ENCODE measurements at places on chromosomes 2 and 18.

- DNase-seq, result no peak
Observed at GRCh38 chr2:8380566-8380965, 301.3 kb upstream of the ID2 start.

DNA sequence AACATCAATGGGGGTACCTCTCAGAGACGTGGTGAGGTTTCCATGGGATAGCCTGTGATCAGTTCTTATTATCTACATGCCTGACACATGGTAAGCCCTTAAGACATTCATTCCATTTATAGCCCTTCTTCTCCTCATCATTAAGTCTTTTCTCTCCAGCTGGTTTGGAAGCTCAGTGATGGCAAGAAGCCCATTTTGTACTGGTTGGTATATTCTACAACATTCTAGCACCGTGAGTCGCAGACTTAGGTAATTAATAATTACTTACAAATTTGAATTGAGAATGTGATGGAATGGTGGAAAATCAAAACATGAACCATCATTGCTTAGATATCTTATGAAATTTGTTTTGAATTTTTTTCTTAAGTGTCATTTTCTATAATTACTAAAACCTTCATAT, 472.6 kb downstream of the DLGAP1 start:
- DNase-seq, result no peak

GRCh38 chr2:142254031-142254430, 123.2 kb upstream of the LRP1B start:
- no peak for DNase-seq

DNA sequence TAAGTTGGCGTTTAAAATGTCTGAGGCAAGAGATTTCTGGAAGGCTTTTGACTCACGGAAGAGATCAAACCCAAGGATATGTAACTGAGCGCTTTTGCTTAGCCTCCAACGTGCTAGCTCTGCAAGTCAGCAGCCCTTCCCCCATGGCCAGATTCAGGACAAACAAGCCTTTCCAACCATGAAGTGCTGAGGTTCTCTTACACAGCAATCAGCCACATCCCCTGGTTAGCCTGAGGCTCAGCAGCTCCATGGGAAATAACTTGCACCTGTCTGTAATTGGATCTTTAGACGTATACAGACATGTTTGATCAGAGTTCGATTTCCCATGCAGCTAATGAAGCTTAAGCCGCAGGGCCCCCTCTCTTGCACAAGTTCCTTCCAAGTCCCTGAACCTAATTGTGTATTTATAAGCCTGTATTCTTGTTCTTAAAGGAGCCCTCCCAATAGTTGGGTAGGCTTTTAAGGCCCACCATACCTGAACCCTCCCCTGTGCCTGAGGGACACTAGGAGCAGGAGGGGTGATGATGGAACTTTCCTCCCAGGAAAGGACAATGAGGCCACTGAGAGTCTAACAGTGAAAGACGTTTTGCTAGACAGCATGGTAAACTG, 2.1 kb upstream of the TMEM131 start:
- DNase-seq, result no peak

DNA sequence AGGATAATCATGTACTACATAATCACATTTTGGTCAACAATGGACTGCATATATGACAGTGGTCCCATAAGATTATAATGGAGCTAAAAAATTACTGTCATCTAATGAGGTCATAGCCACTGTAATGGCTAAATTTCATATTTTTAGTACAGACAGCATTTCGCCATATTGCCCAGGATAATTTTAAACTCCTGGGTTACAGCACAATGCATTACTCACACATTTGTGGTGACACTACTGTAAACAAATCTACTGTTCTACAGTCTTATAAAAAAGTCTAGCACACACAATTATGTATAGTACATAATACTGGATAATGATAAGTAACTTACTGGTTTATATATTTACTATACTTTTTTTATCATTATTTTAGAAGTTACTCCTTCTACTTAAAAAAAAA, 12.8 kb downstream of the EIF2AK2 start:
- DNase-seq, result no peak

DNA sequence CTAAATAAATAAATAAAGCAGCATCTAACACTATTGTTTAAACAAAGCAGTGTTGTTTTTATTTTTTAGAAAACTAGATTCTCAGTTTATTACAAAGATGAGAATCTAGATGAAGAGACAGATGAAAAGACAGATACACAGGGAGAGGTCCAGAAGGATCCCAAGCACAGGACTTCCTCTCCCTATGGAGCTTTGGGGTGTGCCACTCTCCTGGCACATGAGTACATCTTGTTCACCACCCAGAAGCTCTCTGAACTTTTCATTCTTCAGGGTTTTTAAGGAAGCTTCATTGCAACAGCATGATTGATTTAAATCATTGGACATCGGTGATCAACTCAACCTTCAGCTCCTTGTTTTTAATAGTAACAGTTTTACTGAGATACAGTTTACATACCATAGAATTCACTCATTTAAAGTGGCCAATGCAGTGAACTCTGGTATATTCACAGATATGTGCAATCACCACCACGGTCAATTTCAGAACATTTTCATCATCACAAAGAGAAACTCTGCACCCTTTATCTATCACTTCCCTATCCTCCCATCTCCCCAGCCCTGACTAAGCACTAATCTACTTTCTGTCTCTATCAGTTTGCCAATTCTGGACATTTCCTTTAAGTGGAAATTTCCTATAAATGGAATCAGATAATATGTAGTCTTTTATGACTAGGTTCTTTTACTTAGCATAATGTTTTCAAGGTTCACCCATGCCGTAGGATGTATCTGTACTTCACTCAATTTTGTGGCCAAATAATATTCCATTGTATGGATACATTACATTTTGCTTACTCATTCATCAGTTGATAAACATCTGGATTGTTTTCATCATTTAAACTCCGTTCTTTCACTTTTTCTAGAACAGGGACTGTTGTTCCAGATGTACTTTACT, 62.3 kb upstream of the ZFP36L2 start:
- no peak for DNase-seq

DNA sequence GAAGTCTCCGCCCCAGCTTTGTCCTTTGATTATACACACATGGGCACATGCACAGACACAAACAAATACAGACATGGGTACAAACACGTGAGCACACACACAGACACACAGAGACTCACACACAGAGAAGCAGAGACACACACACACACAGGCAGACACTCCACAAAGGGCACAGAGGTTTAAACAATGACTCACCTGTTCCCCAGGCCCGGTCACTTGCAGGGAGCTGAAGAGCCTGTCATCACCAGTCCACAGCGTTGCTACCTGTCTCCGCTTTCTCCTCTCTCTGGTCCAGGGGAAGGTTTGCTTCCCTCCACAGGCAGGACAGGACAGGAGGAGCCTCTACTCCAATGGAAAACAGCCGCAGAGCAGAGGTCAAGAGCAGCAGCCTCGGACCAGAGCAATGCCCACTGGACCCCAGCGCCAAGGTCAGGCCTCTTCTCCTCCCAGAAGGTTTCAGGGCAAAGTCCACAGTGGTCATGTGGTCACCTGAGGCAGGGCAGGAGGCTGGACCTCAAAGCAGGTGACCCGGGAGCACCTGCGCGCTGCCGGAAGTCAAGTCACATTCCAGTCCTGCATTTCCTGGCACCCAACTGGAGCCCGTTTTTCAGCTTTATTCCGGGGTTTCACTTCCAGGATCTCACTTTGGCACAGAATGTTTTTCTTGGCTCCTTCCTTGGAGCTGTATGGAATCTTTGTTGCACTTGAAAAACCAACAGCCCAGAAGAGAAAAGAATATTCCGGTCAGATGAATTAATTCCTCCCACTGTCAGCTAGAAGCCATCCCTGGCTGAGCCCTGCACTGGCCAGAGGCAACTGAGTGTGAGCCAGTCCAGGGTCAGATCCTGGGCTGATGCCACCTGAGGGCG, at the start of gene RAB17:
RAB17 (minus strand) TSS at position 463 of the 869 bp plus-strand sequence. CDS start 4,580 bp downstream, outside the sequence.
- peak; percentile 52 for DNase-seq

DNA sequence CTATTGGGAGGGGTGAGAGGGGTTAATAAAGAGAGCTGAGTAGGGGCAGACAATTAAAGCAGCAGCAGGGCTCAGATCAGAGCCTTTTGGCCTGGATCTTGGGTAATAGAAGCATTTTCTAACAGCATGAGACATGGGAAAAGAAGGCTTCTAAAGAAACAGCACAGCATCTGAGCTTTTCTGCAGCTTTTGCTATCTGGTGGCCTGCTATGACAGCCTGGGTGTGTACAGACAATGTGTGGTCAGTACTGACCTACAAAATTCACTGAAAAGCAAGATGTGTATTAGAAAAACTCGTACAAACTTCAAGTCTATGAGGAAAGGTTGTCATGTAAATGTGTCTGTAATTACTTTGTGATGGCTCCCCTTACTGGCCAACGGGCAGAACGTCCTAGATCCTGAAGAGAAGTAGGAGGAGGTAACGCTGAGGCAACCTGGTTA, 95.6 kb downstream of the GALNT3 start:
- no peak for DNase-seq

DNA sequence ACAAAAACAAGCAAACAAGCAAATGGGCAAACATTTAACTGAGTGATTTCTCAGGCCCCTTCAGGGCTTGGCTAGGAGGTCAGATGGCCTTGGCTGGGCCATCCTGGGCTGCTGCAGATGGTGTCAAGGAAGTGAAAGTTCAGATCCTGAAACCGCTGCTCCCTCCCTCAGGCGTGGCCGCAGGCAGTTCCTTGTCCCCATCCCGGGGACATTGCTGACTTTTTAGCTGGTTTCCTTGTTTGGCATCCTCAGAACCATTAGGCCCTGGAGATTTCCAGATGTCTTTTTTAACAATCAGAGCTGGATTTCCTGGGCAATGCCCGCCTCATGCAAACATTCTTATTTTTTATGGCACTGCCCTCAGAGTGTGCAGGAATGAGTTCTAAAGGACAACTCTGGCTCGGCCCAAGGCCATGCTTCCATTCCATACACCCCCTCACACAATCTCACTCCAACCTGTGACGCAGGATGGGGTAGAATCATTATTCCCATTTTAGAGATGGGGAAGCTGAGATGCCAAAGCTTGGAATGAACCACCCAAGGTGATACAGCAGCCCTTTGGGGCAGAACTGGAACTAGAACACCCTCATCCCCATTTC, 86.1 kb upstream of the ZCCHC2 start:
- no peak for DNase-seq

DNA sequence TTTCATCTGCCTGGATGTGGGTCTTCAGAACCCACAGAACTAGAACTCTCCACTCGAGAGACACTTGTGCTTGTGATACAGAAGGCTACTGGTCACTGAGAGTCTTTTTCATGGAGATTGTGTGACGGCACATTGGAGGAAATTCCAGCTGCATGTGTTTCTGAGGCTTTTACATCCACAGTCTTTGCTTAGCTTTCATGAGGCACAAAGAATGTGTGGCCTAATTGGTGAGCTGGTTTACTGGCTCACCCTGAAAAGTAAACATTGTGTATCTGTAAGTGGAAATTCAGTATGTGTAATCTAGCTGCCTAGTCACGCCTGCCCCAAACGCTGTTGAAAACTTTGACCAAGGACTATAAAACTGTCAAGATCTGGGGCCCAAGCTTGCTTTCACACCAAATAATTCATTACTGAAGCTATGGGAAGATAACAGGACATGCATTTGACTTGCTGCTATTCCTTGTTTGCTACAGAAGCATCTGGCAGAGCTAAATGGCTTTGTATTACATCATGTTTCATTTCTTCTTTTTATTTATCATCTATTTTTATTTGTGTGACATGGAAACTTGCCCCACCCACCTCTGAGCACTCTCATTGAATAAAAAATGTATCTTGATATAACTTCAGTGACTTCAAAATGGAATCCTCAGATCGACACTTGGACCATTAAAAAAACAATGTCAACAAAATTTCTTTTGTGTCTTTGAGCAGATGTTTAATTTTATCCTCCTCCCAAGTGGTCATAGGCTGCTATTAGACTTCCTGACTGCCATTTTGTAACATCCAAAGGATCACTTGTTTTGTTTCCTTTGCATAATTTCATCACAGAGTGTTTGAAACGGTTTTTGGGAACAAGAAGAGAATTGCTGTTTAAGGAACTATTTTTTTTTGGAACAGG, 80.2 kb downstream of the EFEMP1 start:
- no peak for DNase-seq

DNA sequence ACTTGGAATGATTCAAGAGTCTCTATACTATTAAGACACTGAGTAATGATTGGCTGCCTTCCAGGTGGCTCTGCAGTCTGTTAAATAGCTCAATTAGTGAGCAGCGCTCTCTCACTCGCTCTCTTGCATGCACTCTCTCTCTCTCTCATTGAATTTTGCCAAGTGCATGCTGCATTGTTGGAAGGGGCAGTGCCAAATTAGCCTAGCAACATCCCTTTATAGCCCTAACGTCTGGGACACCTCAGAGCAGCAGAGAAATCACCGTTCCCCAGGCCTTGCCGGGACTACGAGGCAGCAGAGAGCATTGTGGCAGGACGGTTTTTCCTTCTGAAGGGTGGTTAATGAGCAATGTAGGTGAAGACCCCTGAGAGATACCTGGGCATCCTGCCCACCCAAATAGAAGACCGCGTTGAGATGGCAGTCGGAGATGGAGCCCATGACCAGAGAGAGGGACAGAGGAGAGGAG, 447.6 kb upstream of the POU3F3 start:
- DNase-seq, result peak; percentile 73

DNA sequence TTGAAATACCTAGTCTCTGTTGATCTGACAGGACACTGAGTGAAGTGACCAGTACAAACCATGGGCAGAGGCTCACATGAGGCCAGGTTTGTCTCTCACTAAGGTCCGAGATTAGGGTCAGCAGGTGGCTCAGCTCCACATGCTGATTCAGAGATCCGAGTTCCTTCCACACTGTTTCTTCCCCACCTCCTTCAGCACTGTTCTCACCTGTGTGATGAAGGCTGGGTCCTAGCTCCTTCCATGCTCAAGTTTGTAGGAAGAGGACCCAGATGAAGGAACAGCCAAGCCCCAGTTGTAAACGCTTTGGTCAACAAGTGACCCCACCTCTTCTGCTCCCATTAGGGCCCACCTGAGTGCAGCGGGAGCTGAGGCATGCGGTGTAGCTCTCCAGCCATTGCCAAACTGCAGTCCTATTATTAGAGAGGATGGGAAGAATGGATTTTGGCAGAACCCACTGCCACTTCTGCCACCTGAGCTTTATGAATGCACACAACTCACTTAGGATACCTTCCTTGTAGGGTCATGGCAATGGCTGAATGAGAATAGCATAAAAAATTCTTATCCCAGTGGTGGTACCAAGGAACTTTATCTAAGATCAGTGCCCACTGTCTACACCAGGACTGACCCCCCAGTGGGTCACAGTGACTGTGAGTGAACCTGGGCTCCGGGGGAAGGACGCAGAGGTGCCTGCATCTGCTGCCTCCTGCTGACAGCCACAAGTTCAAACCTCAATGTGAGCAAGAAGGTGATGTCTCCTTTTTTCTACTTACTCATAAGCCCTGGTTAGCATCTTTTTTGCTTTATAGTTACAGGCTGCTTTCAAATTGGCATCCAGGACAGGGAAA, 324.8 kb upstream of the HS6ST1 start:
- no peak for DNase-seq

DNA sequence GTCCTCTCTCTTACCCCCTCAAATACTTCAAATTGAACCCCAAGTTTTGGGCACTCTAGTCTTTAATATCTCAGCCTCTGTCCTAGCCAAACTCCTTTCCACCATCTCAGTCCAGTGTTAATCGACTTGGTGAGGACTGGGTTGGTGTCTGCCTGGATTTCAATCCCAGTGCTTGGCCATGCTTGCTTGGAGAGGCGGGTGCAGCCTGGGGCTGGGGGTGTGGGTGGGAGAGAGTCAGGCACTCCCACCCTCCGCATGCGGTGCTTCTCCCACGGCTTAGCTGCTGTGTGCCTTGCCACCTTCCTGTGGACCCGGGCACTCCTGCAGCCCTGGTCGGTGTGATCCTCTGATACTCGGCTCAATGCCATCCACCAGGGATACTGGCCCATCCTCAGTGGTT, 220.8 kb upstream of the HDAC4 start:
- no peak for DNase-seq

- DNase-seq, result no peak
Observed at GRCh38 chr2:72141881-72142451, 5.7 kb downstream of the CYP26B1 start.

GRCh38 chr2:3291750-3292149, 85.9 kb downstream of the EIPR1 start:
- no peak for DNase-seq
